MV-4-11 (cell line): ENCODE measurements at places on chromosomes 7 and 10.

GRCh38 chr7:94612661-94613060 lies 43.3 kb downstream of the SGCE start:
- no peak for DNase-seq

DNA sequence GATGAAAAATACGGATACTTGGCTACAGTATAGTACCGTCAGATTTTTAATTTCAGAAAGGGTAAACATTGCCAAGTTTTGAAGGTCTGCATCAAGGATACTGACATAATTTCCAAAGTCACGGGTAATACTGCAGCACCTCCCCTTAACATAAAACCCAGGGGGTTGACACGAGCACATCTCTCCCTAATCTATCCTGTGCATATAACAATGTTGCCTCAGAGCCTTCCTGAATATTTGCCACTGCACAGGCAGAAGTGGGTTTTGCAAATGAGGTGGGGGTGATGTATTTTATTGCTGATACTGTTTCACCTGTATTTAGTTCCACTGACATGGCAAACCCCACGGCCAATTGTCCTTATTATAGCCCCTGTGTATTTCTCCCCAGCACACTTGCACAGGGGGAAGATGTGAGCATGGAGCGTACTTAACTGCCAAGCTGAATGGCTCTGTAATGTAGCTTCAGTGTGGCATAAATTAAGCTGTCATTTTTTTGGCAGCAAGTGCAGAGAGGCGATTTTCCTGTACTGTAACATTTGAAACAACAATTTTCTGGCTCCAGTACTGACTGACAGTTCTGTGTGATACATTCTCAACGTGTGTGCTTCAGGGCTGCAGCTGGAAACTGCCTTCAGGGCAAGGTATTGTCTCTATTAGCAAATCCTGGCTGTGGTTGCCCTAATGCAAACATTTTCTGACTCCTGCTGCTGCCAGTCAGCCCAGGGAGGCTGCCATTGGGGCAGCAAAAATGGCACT lies 299.6 kb upstream of the SP4 start:
- no peak for DNase-seq

DNA sequence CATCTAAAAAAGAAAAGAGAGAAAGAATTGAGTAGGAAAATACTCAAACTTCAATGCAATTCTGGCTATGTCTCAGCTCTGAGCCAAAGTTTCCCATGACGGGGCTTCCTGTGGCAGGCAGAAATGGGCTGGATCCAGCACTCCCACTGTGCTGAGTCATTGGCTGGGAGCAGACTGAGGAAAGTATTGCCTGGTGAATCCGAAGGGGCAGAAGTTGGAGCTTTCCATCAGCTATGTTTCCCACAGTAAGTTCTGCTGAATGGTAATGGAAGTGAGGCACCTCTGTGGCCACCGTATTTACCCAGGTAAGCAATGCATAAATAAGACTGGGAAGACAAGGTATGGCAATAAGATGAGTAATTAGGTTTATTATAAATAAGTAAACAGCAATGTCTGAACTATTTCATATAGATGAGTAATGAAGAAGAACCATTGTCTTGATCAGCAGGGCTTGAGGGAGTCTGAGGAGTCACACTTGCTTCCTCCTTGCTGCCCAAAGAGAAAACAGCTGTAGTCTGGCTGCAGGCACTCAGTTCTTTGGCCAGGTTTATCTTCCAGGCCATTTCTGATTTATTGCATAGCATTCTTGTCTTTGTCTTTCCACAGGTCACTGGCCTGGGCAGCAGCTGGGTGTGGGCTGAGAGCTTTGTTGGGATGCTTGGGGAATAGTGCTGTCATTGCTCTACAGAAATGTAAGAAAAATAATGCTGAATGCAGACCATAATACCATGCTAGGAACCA lies 255.3 kb downstream of the DNAJB9 start:
- no peak for DNase-seq

- DNase-seq: no peak
Observed at GRCh38 chr7:4144172-4144701, 537.9 kb upstream of the FOXK1 start.

GRCh38 chr10:118017071-118017740 lies 29.5 kb downstream of the RAB11FIP2 start:
- no peak for DNase-seq

GRCh38 chr10:93268021-93268420 lies 194.3 kb downstream of the CYP26A1 start:
- DNase-seq: no peak

DNA sequence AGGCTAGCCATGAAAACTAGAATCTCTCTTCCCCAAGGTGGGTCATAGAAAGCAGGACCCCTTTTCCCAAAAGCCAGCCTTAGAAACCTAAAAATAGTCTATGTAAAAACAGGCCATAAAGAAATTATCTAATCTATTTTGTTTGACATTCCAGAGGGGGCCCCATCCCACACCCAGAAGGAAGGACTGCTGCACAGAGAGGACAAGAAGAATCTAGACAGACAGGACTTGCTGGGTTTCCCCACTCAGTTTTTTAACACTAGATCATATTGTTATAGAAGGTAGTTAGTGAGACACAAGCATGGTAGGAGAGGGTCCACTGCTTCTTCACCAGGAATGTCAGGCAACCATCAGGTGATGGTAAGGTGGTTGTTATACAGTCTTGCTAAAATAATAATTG lies 357.0 kb downstream of the LRRTM3 start:
- DNase-seq: no peak
